ENCODE measurements at places on chromosomes 3 and 15.

GRCh38 chr3:42229942-42230688 is 35.9 kb downstream of the CCK start:
- no peak for DNase-seq

GRCh38 chr3:190443257-190443656 is 6.4 kb downstream of the TMEM207 start:
- DNase-seq, result no peak

- DNase-seq, result no peak
These were observed 6.4 kb downstream of the COL8A1 start for GRCh38 chr3:99644746-99645145.

DNA sequence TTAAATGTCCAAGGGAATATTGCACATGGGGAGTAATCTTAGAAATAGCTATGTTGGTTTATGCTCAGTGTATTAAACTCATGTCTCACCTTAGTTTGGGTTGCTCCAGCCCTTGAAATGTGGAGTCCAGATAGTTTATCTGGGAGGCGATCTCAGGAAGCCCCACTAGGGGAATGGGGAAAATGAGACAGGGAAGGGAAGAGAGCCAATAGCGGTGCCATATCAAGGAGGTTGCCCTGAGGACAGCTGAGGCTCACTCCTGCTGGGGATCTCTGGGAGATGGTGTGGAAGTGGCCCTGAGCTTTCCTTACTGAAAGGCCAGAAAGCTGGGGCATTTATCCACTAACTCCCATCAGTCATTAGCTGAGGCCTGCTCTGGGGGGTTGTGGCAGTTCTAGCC is 43.3 kb upstream of the POLR2M start:
- no peak for DNase-seq

- DNase-seq, result no peak
These were observed 64.5 kb downstream of the EPHA3 start for GRCh38 chr3:89171687-89172545.

DNA sequence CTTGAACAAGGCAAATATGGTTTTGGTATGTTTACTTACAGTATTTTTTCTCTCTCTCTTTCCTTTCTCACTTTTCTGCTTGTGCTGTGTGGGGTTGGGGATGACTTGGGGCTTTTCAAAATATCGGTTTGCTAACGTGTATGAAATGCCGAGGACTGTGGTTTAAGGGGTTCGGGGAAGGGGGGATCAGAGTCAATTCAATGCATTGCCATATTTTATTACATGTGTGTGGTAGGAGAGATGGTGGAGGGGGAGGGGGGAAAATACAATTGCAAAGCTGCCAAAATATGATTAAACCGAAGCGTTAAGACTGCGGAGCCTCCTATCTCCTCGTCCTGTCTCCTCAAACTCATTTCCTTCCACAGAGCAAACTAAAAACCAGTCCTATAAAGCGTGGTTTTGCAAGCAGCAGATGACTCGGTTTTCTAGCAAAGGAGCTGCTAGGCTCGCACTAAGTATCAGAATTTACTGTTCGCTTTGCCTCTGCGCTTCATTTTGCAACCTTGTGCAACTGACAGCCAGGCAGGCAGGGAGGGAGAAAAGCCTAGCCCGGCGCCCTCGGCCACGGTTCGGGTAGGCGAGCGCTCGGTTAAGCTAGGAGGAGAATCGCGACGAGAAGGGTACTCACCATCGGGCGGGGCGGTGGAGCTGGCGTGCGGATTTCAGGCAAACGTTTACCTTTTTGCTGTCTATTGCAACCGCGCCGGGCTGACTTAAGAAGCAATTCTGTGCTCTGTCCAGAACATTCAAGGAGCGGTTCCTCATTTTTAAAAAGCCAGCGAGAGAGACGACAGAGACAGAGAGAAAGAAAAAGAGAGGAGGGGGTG is 4.0 kb upstream of the NR2F2 start:
- DNase-seq, result no peak

- no peak for DNase-seq
These were observed 38.5 kb downstream of the ZBTB20 start for GRCh38 chr3:115108614-115109013.

GRCh38 chr3:64074060-64074459 is 50.8 kb upstream of the PSMD6 start:
- no peak for DNase-seq

- no peak for DNase-seq
These were observed 2.8 kb upstream of the RNU5A-1 start for GRCh38 chr15:65292938-65293518.

DNA sequence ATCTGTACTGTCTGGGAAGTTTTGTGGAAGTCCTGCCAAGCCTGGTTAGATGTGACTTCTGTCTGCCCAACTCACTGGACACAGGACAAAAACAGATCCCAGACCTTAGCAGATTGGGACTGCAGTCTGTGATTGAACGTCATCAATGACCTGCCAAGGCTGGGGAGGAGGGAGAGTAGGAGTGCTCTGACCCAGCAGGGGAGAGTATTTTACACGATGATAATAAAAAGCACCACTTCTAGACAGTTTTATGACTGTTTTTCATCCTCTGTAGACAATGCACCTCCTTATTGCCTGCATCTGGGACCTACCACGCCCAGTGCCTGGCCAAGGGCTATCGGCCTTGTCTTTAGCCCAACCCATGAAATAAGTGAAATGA is 102.3 kb upstream of the NR2E3 start:
- no peak for DNase-seq

DNA sequence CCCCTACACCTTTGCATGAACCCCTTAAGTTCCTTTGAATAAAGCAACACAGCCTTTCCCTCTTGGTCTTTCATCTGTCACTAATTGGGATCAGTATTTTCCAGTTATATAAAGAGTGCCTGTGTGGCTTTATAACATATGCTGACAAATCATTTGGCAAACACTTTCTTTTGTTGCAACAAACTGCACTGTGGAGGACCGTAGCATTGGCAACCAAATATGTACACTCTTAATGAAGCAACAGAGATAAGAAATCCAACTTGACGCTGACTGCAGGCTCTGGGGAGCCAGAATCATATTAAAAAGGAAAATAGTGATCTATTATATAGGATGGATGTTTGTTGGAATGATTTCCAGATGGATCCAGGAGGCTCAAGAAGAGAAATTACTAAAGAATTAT is 120.1 kb upstream of the PRICKLE2 start:
- DNase-seq, result no peak

GRCh38 chr3:112011376-112011940 is 12.7 kb downstream of the TAGLN3 start:
- DNase-seq, result no peak

Measured in suprapubic skin (tissue), 4 donors.